CD4-positive, alpha-beta memory T cell (primary cell): ENCODE measurements at places on chromosomes 3 and 15.

DNA sequence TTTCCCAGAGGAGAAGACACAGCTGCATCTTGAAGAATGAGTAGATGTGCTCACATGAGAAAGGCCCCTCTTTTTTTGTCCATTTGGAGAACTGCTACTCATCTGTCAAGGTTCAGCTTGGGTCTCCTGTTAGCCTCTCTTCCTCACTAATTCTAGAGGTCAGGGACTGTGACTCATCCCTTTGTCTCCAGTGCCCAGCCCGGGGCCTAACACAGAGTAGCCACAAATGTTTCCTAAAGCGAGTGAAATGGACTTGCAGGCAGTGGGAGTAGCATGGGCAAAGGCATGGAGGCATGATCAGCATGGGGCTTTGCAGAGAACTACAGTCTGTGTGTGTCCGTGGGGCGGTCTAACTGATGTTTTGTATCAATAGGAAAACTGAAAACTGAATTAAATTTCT is 33.9 kb upstream of the MRPS22 start:
- DNase-seq = no peak

DNA sequence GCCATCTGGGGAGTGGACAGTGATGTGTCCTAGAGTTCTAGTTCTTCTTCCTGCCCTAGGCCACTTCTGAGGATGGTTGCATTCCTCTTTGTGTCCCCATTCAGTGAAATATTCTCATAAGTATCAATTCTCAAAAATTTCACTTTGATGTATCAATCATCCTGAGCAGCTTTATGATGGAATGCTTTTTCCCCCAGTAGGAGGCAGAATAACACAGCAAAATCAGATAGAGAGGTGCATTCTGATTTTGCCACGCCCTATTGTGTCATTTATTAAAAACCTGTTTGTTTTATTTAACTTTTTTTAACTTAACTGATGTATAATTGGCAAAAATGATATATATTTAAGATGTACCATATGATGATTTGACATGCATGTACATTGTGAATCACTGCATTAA is 656.0 kb upstream of the GRM7 start:
- DNase-seq = no peak

- DNase-seq = peak; percentile 43
Observed at GRCh38 chr15:73346735-73347312, 21.9 kb downstream of the HCN4 start.

GRCh38 chr15:39629906-39630305 is 49.0 kb downstream of the THBS1 start:
- peak; percentile 12 for DNase-seq

DNA sequence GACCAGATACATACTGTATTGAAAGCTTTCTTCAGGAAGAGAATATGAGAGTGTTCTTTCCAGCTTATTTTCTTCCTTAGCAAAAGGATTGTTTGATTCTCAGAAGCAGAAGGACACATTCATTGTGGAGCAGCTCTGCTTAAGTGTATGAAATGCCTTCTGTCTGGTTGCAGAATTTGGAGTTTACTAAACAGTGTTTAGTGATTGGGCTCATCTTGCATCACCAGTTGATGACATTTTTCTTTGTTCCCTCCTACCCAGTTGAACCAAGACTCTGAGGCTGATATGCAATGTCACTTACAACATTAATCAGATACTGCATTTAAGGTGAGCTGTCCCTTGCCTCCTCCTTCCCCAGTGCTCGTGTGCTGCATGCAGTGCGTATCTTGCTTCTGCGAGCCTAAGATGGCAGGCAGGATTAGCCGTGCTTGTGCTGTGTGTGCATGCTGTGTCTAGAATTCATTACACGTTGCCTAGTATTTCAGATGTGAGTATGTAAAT is 18.4 kb downstream of the ZBTB38 start:
- no peak for DNase-seq

- peak; percentile 59 for DNase-seq
Observed at GRCh38 chr3:56928379-56929068, 126.8 kb upstream of the ARHGEF3 start.
